DND-41 (cell line): ENCODE measurements at places on chromosomes 2 and 18.

DNA sequence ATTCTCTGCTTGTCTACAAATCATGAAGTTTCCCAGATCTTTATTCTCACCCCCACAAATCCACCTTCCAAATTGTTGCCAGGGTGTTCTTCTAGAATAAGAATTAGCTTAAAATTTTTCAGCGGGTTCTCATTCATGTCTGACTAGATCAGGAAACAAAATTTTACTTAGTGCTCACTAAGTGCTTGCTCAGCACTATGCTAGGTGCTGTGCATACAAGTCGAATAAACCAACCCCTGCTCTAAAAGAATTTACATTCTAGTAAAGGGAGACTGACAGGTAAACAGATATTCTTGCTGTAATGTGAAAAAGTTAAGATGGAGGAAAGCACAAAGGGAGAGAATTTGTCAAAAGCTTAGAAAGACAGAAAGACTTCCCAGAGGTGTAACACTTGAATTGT lies 2.4 kb upstream of the FSIP2 start:
- DNase-seq, result no peak

- DNase-seq, result no peak
These were observed 96.7 kb downstream of the DGKD start for GRCh38 chr2:233450864-233451575.

- DNase-seq, result no peak
These were observed 123.5 kb downstream of the PRKRA start for GRCh38 chr2:178327516-178327915.

GRCh38 chr2:35463805-35464596 lies 891.6 kb upstream of the CRIM1 start:
- no peak for DNase-seq

DNA sequence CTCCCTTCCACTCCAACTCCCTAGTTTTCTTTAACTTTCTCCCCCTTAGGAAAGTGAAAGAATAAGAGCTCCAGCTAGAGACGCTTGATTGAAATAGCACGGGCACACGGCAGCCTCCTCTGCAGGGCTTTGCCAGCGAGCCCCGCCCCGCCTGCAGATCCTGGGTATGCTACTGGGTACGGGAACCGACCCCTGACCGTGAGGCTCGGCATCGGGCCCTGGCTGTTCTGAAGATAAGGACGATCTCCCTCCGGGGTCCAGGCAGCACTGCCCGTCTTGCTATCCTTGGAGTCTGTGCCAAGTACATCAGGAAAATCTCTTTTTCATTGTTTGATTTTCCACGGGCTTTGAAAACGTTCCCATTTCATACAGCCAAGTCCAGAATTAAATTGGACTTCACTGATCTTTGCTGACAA lies 284.5 kb downstream of the MTX2 start:
- DNase-seq, result peak; percentile 6

GRCh38 chr2:173400760-173401159 lies 46.1 kb downstream of the CDCA7 start:
- DNase-seq, result peak; percentile 13

DNA sequence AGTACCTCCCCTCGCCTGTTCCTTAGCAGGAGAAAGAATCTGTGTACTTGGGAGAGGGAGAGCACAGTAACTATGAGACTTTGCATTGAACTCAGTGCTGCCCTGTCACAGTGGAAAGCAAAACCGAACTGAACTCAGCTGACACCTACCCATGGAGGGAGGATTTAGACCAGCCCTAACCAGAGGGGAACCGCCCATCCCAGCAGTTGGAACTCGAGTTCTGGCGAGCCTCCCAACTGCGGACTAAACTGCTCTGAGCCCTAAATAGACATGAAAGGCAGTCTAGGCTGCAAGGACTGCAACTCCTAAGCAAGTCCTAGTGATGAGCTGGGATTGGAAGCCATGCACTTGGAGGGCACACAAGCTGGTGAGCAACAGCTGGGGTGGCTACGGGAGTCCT lies 110.4 kb downstream of the GRB14 start:
- no peak for DNase-seq

GRCh38 chr2:160352500-160352899 lies 141.1 kb downstream of the RBMS1 start:
- no peak for DNase-seq

DNA sequence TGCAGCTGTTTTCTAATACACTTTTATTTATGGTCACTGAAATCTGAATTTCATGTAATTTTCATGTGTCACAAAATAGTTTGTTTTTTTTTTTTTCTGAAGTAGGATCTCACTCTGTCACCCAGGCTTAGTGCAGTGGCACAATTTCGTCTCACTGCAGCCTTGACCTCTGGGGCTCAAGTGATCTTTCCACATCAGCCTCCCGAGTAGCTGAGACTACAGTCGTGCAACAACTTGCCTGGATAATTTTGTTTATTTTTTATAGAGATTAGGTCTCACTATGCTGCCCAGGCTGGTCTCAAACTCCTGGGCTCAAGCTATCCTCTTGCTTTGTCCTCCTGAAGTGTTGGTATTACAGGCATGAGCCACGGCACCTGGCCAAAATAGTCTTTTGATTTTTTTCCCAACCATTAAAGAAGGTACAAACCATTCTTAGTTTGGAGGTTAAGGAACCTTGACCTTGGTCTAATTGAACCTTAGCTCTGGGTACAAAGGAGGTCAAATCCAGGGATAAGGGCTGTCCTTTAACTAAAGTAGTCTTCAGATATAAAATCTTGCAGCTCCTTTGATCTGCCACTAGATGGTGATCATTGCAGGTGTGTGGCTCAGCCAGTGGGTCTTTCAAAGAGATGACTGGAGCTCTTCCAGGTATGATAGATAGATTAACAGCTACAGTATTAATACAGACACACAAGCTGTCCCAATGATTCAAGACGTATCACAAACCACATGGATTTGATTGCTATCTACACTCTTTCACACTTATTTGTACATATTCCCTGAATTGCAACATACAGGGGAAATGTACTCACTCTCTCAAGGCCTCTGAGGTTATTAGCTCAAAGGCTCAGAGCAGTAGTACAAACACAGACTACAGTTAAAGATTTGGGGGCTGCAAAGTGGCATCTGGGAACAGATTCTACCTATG lies 4.7 kb upstream of the KRCC1 start:
- DNase-seq, result peak; percentile 39
